BJ (cell line): ENCODE measurements at places on chromosomes 1 and 21.

DNA sequence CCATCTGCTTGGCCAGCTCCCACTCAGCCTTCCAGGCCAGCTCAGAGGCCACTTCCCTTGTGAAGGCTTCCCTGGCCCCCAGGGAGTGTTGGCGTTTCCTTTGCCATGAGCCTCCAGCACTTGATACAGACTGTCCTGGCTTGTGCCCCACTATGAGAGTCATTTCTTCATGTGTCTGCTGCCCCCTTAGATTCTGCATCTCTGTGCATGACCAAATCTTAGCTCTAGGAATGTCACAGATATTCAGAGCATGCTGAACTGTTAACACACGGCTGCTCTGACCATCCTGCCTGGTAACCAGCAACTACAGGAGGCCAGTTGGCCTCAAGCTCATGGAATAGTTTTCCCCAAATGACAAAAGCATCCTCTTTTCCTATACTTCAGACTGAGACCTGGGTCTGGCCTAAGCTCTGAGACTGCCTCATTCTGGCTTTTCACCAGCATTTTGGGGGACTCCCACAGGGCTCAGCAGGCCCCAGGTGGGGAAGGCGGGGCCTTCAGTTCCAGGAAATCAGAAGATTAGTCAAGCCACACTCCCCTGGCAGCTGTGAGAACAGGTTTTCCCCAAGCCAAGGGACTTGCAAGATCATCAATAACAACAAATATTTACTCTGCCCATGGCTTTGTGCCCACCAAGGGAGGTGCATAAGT, 182.6 kb upstream of the EDN2 start:
- DNase-seq: no peak

- no peak for DNase-seq
These were observed 96.5 kb downstream of the NEK7 start for GRCh38 chr1:198253259-198253658.

- no peak for DNase-seq
These were observed 554 bp downstream of the EVA1C start for GRCh38 chr21:32413015-32413504.

DNA sequence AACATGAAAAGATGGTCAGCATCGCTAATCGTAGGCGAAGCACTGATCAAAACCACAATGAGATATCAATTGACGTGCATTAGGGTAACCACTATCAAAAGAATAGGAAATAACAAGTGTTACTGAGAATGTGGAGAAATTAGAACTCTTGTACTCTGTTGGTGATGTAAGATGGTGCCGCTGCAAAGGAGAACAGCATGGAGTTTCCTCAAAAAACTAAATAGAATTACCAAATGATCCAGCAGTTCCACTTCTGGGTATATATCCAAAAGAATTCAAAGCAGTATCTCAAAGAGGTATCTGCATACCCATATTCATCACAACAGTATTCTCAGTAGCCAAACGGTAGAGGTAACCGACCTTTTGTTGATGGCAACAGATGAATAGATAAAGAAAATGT, 8.3 kb upstream of the CD101 start:
- DNase-seq: no peak

DNA sequence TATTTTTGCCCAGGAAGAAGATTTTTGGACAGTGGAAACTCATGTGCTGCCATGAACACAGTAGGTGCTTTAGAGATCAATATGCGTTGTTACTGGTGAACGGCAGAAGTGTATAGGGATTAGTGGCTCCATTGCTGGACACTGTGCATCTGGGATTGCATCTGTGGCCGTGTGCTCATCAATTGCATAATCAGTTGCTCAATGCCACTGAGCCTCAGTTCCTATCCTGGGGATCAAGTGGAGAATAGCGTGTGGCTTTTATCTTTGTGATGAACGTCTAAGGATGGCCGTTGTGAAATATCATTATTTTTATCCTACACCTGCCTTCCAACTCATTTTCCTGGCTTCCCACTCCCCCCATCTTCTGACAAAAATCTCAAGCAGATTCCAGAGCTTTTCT, 5.4 kb downstream of the TNN start:
- DNase-seq: no peak

DNA sequence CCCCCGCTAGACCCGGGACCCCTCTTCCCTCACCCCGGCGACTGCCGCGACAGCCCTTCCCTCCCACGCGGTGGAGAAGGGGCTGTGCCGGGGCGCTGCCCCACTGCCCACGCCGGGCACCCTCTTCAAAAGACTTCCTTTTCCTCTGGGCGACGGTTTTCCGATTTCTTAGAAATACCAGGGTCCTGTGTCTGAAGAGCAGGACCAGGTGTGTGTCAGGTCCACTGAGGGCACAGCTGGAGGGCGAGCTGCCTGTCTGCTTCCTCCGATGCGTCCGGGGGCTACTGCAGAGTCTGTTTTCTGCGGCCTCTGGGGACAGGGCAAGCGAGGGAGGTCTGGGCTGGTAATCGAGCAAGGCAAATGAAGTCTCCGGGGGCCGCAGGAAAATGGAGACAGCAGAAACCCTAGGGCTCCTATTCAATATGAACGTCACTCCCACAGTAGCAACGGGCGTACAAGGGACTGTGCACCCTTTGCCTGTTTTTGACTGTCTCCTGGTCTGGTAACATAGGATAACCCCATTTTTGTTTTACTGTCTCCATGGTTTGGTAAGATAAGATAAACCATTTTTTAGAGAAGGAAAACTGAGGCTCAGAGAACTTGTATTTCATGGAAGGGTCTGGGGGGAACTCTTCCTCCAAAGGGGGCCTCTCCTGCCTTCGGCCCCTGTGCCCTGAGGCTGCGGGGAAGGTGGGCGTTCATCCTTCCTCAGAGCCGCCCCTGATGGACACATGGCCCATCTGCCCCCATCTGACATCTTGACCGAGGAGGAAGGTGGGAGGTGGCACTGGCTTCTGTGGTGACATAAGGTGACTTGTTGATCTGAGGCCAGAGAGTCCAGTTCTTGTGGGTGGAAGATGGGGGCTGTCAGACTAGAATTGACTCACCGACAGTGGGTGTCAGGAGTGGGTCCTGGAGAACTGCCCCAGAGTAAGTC, 970 bp downstream of the TNFRSF1B start:
- DNase-seq: no peak

- DNase-seq: no peak
These were observed 682.4 kb downstream of the LTN1 start for GRCh38 chr21:28310171-28310685.

DNA sequence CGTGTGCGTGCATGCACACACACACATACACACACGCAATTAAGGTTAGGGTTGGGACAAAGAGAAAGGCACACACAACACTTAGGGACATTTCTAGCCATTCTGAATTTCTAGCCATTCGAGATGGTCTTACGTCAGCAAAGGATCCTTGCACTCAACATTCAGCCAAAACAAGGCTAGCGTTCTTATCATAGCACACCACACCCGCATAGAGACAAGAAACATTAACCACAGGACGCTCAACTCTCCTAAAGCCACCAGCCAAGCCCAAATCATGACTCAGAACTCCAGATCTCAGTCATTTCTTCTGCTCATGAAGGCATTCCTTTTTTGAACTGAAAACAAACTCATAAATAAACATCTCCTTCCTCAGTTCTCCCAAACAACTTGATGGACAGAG, 106.8 kb downstream of the LMO4 start:
- no peak for DNase-seq

DNA sequence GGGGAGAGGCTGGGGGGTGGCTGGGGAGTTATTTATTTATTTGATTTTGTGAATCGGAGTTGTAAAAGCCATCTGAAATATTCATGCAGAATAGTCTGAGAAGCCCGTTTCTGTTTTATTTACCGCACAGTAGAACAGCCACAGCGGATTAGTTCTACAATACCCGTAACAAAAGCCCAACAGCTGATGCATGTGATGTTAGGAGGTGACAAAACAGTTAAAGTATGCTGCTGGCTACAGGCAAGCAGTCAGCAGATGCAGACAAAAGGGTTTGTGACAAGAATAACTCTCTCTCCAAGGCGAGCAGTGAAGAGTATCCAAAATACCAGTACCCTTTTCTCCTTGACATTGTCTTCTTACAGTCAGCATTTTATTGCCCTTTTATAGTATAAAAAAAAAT, 42.0 kb downstream of the PROX1 start:
- no peak for DNase-seq

- DNase-seq: no peak
These were observed 115.4 kb downstream of the RIPK4 start for GRCh38 chr21:41651406-41651805.

DNA sequence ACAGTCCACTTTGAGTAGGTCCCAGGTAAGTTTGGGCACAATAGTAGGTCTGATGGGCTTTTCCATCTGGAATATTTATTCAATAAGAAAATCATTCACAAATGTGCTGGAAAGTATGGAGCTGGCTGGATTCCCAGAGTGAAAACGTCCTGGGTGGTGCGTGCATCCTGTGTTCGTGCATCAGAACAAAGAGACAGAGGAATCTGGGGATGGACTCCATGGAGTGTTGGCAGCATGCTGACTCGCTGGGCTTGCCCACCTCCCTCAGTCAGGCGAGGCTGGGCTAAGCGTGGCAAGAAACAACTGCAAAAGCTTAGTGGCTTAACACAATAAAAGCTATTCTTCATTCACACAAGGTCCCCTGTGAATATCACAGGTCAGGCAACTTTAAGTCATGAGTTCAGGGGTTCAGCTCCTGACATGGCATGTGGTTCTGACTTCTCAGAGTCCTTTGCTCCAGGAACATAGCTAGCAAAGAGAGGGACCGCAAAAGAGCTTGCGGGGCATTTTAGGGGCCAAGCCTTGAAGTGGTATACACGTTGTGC, 151.6 kb upstream of the ZNF644 start:
- no peak for DNase-seq

GRCh38 chr1:111201275-111202090, 1.0 kb upstream of the DENND2D start:
- DNase-seq: no peak

DNA sequence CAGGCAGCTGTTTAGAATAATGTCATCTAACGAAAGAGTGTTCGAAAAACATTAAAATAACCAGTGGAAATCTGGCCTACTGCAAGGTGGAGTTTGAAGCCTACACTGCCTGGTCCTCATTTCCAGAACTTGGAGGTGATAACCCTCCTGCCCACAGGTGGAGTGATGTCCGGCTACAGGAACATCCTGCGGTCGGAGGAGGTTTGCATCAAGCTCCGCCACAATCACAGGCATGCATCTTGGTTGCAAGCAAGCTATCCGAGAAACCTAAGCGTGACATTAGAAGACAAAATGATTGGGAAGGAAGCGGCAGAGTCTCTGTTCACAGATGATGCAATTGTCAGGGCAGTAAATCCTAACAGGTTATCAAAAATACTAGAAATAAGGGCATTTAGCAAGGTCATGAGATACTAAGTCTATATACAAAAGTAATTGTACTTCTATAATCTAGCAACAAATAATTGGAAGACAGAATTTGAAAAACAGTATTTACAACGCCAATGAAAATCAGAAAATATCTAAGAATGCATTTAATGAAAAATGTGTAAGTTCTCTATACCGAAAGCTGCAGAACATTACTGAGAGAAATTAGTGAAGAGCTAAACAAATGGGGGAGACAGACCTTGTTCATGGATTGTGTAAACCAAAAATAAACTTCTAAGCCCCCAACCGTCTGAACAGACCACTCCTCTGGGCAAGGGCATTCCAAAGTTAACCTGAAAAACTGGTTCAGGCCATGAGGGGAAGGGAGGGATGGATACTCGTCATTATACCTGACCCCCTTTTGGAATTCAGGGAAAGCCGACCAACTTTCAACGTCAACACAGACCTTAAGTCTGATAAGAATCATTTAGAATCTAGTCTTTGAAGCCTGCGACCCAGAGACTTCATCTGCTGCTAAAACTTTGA, 4.7 kb upstream of the SLC19A1 start:
- no peak for DNase-seq

DNA sequence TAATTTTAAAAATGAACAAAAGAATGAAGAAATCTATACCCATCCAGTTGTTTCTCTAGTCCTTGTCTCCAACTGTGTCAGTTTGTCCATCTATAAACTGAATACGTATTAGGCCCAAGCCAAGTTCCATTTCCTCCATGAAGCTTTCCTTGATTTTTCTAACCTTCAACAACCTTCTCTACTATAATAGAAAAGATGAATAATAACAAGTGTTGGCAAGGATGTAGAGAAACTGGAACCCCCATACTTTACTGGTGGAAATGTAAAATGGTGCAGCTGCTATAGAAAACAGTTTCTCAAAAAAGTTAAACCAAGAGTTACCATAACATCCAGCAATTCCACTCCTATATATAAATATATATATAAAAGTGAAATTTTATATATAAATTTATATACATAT, 10.6 kb downstream of the KIAA0319L start:
- DNase-seq: no peak

- DNase-seq: no peak
These were observed 42.6 kb downstream of the UBE2G2 start for GRCh38 chr21:44758781-44759627.

- no peak for DNase-seq
These were observed 11.2 kb upstream of the AK2 start for GRCh38 chr1:33047839-33048305.

GRCh38 chr1:30870035-30870434, 38.5 kb downstream of the SDC3 start:
- DNase-seq: no peak

DNA sequence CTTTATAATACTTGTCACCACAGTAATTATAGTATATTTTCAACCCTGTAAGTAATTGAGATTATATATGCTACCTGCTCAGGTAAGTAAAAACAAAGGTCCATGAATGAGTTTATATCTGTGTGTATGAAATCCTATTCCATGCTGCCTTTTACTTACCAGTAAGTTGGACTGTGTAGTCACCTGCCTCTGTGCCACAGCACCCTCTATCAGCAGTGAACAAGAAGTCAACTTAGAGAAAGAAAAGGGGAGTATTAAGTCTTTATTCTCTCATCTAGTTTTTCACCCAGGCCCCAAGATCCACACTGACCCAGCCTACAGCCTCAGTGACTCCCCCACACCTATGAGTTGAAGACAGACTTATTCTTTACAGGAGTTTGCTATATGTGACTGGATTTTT, 36.9 kb upstream of the IFI16 start:
- no peak for DNase-seq

- no peak for DNase-seq
These were observed 368.1 kb downstream of the LTN1 start for GRCh38 chr21:28624626-28625025.

DNA sequence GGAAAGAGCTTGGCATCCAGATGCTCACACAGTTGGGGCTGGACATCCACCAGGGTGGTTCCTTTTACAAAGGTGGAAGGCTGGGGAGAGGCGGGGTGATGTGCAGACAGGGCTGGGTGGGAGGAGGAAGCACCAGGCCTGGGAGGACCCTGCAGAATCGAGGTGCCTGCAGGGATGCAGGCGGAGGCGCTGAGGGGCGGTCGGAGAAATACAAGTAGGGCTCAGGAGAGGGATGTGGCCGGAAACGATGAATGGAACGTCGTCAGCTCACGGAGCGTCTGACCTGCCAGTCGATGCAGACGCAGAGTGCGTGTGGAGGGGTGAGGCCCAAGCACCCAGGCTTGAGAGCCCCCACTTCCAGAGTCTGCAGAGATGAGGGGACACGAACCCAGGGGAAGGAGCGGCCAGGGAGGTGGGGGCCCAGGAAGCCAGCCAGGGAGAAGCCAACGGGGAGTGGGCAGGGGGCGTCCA, 63.4 kb downstream of the TRIM11 start:
- DNase-seq: no peak

DNA sequence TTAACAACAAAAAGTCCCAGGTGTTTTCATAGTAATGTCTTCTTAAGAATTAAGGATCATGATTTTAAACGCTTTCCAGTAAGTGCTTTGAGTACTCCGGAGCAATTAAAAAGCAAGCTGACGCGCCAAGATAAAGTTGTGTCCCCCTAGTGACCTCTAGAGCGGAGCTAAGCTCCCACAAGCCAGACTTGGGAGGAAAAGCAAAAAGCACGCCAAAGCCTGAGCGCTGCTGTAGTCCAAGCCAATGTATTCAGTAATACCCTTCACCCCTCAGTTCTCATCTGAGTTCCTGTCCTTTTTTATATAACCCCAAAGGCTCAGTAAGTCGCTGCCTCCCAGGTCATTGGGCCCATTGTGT, 3.5 kb upstream of the SLC44A5 start:
- no peak for DNase-seq
